Type B pancreatic cell (in vitro differentiated cells): ENCODE measurements at places on chromosomes 3 and 15. TPM values are rescaled to one million over a fixed set of nuclear protein-coding genes. Genes with fewer than 3 reads are reported as not detected.

DNA sequence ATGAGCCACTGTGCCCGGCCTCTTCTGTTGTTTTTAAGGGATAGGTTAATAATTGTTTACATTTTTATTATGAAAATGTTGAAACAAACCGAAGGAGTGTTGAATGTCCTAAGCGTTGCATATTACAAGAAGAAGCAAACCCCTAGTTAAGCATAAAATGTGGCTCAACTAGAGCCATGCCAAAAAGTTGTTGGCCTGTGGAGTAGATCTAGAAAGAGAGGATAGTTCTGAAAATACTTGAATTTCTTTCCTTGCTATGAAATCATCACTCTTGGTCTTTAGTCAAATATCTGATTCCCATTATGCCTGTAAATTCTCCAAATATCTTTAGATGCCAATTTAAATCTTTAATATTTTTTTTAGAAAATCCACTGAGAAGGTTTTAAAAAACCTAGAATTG, 12.8 kb downstream of the RBP2 start:
- no peak overlapping the region for H3K4me3 ChIP-seq
- no peaks in the 10 kb centered on the region for H3K27me3 ChIP-seq
- DNase-seq: no peak
- H3K36me3 ChIP-seq: peaks cover 7% of the 10 kb centered on the region
- peaks cover 24% of the 10 kb centered on the region for H3K4me1 ChIP-seq
- no peak overlapping the region for H3K27ac ChIP-seq

CP gene
- total RNA-seq: 4.0 and 7.4 TPM in 2 replicates

SAMMSON gene
- not detected in 2 replicates for total RNA-seq

SIAH2 gene
- 18.2 and 26.6 TPM in 2 replicates for total RNA-seq

DNA sequence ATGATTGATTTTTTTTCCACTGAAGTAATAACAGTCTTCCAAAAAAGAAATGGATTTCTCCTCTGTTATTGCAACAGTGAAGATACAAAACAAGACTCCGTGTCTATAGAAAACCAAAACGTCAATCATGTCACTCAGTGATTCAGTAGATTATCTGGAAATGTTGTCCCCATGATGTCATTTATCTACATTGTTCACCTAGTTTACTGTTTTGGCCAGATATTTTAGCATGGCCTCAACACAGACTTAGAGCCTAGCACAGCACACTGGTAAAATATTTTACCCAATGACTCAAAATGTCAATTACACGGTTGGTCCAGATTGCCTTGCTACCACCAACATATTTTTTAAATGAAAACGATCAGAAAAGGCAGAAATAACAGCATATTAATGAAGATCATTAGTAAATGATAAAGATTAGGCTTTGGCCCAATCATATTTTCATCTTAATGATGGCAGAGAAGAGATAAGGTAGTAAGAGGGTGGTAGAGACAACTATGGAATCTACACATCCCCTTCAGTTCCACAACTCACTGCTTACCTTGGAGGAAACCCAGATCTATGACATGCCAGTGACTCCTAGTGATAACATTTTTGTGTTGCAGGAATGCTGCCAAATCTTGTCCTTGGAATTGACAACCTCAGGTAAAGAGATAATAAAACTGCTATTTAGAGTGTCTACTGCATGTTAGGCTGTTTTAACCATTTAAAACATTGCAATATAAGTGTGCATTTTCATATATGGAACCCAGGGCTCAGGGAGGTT, 347.7 kb upstream of the ARPP21 start:
- DNase-seq: no peak
- no peaks in the 10 kb centered on the region for H3K36me3 ChIP-seq
- H3K27ac ChIP-seq: no peak overlapping the region
- H3K4me3 ChIP-seq: no peak overlapping the region
- H3K4me1 ChIP-seq: peaks cover 8% of the 10 kb centered on the region
- no peaks in the 10 kb centered on the region for H3K27me3 ChIP-seq
